Eye (tissue), 1 donor: ENCODE measurements at places on chromosomes 5 and 9.

DNA sequence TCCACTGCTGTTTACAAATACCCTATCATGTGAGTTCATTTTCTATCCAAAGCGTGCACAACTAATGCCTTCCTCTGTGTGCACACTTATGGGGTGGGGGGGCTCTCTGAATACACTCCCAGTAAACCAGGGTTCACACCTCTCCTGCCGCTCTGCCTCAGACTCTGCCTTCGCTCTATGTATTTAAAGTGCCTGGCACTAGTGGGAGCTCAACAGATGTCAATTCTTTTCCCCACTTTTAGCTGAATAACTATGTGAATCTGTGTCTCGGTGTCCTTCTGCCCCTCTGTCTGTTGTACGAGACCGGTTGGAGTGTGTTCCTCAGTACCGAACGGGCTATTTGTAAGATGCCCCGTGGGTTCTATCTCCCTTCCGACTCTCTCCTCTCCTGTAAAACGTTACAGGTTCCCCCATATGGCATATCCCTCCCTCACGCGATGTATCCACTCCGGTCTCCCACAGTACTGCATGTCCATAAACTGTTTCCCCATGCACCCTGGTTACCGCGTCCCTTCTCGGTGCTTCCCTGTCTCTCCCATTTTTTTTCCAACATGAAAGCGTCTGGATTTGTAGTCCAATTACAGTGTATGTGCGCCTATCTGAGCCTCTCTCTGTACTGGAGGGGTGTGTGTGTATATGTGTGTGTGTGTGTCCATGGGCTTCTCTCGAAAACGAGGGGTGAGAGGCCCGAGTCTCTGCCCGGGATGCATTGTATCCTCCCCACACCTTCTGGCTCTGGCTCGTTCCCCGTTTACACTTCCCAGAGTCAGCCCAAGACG lies 1.6 kb downstream of the ELL2 start:
- peak; percentile 77 for DNase-seq

DNA sequence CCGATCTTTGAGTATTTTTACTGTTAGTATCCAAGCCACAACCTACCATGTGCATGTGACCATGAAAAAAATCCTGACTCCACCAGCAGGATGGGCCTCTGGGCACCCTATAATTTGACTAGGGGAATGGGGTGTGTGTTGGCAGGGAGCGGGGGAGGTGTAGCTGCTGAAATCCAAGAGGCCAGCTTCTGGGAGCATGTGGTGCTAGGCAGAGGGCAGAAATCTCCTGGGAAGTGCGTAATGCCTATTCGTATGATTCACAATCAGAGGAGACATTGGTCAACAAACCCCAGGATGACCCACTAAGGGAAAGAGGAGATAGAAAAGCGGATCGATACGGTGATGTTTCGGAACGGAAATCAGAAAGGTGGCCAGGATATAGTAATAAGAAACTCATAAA lies 149.9 kb downstream of the ARSB start:
- no peak for DNase-seq

DNA sequence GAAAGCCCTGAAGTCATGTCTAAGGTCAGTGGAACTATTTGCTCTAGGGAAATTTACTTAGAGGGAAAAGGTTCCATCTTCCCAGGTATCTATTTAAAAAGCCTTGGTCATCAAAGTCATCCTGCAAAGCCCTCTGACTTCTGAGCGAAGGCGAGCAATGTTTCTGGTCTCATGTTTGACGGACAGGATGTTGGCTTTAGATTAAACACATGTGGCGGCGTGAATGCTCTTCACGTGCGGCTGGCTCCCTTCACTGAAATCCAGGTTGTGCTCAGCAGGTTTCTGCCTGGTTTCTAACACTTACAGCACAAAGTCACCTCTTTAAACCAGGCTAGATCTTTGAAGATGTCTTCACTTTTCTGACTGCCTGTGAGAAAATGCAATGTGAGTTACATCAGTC lies 5.7 kb upstream of the ZBTB34 start:
- no peak for DNase-seq

- no peak for DNase-seq
Measured at GRCh38 chr9:114430457-114430856, 42.7 kb upstream of the AKNA start.

- DNase-seq = no peak
Measured at GRCh38 chr9:135210676-135211523, 123.4 kb downstream of the OLFM1 start.

DNA sequence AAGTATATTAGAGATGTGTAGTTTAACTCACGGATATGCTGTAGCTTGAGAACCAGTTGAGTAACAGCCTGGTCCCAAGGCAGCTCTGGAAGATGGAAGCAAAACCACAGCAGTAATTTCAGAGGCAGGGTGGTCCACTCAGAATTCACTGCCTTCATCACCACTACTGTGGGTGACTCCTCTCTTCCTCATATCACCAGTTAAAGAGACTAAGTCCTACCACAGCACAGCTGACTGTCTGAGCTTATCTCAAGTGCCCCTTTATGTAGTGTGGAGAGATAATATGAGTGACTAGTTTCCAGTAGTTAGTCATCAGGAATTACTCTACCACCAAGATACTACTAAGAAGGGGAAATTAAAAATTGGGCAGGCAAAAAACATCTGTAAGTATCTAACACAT lies 1571.2 kb upstream of the C9orf72 start:
- no peak for DNase-seq
